ENCODE measurements at places on chromosomes 13 and 19.

DNA sequence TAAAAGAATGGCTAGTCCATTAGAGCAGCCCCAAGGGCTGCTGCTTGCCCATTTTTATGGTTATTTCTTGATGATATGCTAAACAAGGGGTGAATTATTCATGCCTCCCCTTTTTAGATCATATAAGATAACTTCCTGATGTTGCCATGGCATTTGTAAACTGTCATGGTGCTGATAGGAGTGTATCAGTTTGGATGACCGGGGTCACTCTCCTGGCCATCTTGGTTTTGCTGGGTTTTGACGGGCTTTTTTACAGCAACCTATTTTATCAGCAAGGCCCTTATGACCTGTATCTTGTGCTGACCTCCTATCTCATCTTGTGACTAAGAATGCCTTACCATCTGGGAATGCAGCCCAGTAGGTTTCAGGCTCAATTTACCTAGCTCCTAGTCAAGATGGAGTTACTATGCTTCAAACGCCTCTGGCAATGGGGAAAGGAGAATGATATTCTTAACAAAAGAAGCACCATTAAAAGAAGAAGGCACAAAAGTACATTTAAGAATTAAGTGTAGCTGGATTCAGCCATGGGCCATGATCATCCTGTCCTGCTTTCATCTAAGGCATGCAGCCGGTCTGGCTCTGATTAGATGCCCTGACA is 1156.0 kb downstream of the PCDH9 start:
- DNase-seq: no peak

- no peak for DNase-seq
Observed at GRCh38 chr19:48582168-48582567, 24.4 kb upstream of the SPACA4 start.

DNA sequence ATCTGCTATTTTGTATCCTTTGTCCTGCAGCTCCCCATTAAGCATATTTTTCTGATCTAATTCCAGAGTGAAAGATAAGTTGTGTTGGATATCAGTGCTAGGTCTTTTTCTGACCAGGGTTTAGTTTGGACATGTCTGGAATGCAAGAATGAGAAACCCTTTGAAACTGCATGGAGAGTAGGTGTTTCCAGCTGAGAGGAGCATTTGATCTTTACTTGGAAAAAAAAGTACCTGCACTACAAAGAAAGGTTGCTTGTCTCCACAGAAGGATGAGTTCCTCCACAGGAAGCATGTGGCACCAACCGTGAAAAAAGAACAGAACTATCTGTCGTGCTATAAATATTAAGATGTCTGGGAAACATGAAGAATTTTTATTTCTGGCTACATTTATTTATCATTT is 36.6 kb upstream of the MED4 start:
- no peak for DNase-seq

DNA sequence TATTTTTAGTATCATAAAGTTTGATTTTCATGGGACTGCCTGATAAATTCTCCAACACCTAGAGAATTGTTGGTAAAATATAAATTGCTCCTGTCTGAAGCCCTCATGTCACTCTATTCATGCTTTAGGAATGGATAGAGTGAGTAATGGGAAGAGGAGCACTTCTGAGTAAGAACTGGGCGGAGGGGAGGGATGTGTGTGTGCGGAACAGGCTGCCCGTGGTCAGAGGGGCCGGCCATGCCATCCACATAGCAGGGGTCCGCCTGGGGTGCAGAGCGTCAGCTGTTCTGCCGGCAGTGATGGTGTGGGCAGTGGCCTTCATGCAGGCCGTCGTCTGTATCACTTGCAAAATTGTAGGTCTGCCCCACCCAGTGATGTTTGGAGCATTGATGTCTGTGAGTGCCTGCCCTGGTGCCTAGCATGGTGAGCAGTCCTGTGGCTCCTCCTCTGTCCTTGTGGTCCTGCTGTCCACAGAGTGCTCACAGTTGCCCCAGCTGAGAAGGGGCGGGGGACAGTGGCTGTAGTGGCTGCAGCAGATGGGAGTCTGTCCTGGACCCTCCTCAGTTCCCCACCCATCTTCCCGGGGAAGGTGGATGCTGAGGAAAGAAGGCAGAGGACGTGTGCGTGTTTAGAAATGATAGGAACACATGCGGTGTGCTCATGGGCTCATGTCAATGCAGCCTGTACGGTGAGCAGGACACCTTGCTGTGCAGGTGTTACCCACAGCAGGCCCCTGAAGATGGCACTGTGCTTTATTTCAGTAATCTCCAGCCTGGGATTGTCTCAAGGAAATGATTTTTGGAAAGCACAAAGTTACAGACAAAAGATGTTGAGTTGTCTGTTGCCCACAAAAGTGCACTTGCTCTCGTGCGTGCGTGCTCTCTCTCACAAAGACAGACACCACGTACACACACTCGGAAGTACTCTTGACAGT is 49.4 kb upstream of the TEX29 start:
- DNase-seq: no peak

DNA sequence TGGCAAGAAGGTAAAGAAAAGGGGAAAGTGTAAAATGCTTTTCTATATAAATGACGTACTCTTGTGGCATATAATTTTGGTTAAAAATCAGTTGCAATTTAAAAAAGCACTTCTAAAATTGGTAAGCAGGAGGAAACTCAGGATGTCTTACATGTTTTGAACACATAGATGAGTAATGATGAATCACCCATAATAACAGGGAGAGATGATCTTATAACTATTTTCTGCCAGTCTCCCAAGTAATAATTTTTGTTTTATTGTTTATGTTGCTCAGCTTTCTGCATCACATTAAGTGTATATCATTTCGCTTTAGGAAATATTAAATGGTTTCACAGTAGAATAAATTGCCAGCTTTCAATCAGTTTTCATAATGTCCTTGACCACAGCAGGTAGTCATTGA is 1430.7 kb upstream of the PCDH20 start:
- no peak for DNase-seq

GRCh38 chr19:33982706-33983105 is 186.0 kb downstream of the KCTD15 start:
- DNase-seq: no peak

DNA sequence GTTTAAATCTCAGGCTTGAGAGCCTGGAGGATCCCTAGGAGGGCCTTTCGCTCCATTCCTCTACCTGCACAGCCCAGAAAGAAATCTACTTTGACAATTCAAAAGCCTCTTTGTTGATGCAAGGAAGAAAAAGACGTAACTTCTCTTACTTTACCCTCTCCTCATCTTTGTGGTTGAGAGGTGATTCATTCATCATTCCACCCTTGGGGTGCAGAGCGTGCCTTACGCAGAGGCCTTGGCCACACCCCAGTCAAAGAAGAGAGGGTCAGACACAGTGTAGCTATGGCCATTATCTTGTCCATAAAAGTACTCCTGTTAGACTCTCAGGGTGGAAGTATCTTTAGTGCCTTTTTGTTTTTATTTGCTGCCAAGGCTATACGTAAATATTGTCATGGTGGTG is 184.0 kb downstream of the IRS2 start:
- DNase-seq: no peak

- DNase-seq: no peak
Observed at GRCh38 chr13:69857183-69857821, 250.3 kb upstream of the ATXN8OS start.

DNA sequence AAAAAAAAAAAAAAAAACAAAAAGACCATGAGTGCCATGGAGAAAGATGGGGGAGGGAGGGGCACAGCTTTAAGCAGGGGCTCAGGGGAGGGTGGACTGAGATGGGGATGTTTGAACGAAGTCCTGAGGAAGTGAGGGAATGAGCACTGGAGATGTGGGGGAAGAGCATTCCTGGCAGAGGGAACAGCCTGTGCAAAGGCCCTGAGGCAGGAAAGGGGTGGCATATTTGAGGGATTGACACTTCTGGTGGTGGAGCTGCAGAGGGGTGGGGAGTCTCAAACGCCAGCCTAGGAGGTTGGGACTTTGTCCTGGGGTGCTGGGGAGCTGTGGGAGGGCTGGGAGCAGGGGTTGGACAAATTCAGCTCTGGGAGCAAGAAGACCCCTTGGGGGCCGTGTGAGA is 29.2 kb downstream of the MYH14 start:
- no peak for DNase-seq

DNA sequence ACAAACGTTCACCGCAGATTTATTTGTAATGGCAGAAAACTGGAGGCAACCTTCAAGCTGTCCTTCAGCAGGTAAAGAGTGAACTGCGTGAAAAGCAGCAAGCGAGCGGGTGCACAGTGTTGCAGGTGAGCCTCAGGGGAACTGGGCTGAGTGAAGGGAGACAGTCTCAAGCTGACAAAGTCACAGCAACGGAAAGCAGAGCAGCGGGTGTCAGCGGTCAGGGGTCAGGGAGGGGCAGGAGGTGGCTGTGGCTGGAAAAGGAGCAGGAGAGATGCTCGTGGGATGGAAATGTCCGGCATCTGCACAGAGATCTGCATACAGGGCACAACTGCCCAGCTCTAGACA is 8.5 kb upstream of the RASA3 start:
- peak; percentile 71 for DNase-seq

DNA sequence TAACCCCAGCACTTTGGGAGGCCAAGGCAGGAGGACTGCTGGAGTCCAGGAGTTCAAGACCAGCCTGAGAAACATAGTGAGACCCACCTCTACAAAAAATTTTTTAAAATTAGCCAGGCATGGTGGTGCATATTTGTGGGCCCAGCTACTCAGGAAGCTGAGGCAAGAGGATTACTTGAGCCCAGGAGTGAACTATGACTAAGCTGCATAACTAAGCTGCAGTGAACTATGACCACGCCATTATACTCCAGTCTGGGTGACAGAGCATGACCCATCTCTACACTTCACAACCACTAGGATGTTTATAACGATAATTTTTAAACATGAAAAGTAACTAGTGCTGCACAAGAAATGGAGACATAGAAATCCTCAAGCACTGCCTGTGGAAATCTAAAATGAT is 352.7 kb upstream of the SGCG start:
- no peak for DNase-seq

DNA sequence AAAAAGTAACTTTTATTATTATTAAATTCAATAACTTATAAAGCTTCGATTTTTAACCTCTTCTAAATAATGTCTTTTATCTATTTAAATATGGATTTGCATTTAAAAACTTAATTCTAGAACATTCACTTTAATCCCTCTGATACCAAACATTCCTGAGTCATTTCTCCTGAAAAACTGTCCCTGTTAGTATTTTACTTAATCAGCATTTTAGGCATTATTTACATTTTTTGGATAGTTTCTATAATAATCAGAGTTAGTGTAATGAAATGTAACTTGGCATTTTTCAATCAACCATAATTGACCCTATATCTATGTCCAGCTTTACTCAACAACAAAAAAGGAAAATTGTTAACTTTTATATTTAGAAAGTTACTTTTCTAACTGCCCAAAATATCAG is 428.1 kb downstream of the PCDH17 start:
- no peak for DNase-seq

GRCh38 chr19:42017040-42017439 is 23.0 kb upstream of the ATP1A3 start:
- no peak for DNase-seq

DNA sequence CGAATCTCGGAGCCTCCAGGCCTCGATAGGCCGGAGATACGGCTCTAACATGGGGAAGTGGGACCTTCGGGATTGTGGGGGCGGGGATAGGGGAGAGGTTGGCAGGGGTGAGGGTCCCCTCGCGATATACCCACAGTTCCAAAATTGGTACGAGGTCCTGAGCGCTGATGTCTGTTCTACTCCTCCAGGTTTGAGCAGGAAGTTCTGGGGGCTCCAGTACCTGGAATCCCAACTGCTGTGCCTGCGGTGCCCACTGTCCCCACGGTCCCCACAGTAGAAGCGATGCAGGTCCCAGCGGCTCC is 447 bp downstream of the RBM42 start:
- DNase-seq: no peak

DNA sequence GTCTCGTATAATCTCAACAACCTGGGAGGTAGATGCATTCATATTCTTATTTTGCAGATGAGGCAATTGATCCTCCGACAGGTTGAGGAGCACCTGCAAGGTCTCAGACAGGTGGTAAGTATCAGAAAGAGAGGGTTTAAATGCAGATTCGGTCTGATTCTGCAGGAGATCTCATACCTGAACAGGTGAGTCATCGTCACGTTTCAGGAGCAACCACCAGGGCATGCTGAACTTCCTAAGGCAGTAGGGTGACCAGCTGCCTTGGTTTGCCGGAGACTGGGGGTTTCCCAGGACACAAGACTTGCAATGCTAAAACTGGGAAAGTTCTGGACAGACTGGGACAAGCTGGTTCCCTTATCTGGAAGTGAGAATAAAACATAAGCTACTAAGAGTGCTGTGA is 68.8 kb upstream of the TSHZ3 start:
- no peak for DNase-seq

GRCh38 chr19:52226652-52227051 is 36.8 kb downstream of the PPP2R1A start:
- no peak for DNase-seq

- DNase-seq: no peak
Observed at GRCh38 chr19:33459222-33460090, 62.1 kb downstream of the PEPD start.

All from activated naive CD4-positive, alpha-beta T cell treated with anti-CD3 and anti-CD28 coated beads, Interleukin-2, amount 10 ng/mL, durations not matched to agents 7 days and 5 days (primary cell).